MG63 (cell line): ENCODE measurements at places on chromosomes 16 and 17. TPM values are rescaled to one million over a fixed set of nuclear protein-coding genes. Genes with fewer than 3 reads are reported as not detected.

The MT1M gene
- 5.2 and 26.7 TPM in 2 replicates for total RNA-seq

The ITGAX gene
- total RNA-seq = 0.46 TPM in 1 of 2 replicates, not detected in the other

The PYY gene
- total RNA-seq = not detected in 2 replicates

The HOXB8 gene
- total RNA-seq = 3.8 and 4.8 TPM in 2 replicates

The MEFV gene
- 0.07 TPM in 1 of 2 replicates, not detected in the other for total RNA-seq

The TBC1D26 gene
- total RNA-seq = not detected in 2 replicates

The HS3ST3B1 gene
- total RNA-seq = 0.27 and 0.49 TPM in 2 replicates

The KIF1C gene
- 19.1 and 58.1 TPM in 2 replicates for total RNA-seq

The STX1B gene
- total RNA-seq = not detected in 2 replicates

The KRT222 gene
- 0.53 TPM in 1 of 2 replicates, not detected in the other for total RNA-seq
